ENCODE measurements at places on chromosomes 12 and 14. TPM values are rescaled to one million over a fixed set of nuclear protein-coding genes. Genes with fewer than 3 reads are reported as not detected.

- no peak for DNase-seq
Observed at GRCh38 chr14:100122481-100123223, 36.8 kb downstream of the DEGS2 start.

DNA sequence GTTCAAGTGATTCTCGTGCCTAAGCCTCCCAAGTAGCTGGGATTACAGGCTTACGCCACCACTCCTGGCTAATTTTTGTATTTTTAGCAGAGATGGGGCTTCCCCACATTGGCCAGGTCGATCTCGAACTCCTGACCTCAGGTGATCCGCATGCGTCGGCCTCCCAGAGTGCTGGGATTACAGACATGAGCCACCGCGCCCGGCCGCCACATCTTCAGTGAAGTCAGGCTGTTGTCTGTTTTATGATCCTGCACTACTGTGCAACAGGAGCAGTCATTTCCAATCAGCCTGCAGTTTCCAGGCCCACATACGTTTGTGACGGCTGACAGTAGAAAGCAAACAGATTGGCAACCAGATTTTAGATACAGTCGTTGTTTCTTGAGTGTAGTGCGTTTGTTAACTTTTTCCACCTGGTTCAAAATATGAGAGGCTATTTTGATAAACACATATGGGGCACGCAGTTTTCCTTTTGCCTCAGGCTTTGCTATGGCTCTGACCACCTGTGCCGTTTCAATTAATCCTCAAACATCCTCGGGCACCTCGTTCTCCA is 74.8 kb downstream of the LGMN start:
- DNase-seq: no peak

DNA sequence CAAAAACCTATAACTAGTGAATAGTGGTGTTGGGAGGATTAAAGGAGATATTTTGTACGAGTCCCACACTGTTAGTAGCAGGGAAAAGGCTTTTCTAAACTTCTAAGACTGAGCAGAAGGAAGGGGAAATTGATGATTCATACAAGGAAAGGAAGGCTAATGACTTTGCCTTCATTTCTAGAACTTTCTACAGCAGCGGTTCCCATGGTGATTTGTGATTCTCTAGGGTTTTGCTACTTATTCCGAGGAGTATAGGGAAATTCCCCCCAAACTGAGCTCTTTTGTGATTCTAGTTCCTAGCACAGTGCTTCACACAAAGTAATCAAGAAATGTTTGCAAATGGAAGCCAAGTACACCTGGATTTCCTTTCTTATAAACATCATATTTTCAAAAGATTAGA is 23.8 kb upstream of the PWP1 start:
- DNase-seq: no peak

GRCh38 chr14:65853407-65853955 is 441.0 kb downstream of the FUT8 start:
- DNase-seq: no peak

PTPRO gene
- polyA plus RNA-seq: 1.5 TPM

DNA sequence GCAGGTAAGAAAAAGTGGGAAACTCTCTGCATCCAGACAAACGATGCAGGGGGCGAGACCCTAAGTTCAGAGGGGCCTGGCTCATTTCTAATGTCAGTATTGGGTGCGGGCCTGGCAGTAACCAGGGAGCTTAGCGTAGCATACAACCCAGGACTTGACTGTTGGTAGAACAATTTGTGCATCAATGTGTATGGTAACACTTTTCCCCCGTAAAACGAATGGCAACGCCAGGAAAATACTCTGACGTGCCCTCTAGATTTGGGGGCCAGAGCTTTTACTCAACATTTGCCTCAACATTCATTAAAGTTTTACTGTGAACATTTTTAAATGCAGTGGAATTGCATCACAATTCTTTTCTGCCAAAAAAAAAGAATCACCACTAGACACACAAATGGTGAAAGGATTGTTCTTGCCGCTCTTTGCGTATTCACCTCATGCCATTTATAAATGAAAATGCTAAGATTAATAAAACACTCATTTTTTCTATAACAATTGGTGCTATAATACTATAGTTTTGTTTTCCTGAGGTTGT is 867 bp downstream of the RHOJ start:
- DNase-seq: no peak

TAS2R42 gene
- polyA plus RNA-seq: not detected

DNA sequence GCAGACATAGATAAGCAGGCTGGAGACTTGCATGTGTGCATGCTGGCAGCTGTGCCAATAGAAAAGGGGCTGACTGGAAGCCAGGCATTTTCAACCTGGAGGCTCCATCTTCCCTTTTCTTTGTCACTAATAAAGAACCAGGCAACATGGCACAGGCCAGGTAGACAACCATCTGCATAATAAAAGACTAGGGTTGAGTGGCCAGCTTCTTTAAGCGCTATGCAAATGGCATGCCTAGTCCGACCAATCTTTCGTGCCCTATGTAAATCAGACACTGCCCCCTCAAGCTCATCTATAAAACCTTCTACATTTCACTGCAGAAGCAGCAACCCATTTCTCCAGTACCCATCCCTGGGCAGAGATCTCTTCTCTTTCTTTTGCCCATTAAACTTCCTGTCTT is 4.6 kb upstream of the KLRC1 start:
- DNase-seq: no peak

DNA sequence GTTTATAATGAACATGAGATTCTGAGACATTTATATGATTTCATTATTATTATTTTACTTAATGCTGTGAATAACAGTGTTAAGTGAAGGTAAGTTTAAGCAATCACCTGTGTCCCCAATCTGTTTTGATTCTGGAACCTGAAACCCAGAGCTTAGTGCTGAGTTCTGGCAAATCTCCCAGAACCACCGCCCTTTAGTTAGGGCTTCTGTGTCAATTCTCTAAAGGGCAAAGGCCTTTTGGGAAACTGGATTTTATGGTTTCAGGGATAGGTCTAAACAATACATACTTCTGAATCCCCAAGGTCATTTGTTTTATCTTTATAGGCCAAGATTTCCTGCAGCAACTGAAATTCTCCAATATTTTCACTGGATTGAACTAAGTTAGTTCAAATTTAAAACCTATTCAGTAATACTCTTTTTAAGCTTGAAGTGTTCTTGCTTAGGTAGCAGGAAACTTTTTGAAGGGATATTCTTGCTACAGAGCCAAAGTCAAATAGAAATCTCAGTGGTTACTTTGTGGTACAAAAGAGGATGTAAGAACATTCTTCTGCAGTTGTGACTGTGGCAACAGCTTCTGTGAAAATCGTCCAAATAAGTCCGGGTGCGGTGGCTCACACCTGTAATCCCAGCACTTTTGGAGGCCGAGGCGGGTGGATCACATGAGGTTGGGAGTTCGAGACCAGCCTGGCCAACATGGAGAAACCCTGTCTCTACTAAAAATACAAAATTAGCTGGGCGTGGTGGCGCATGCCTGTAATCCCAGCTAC is 10.0 kb upstream of the PKP2 start:
- DNase-seq: no peak

GRCh38 chr12:13784504-13784903 is 196.9 kb downstream of the GRIN2B start:
- DNase-seq: no peak

DIO2 gene
- polyA plus RNA-seq: 0.78 TPM

- DNase-seq: no peak
Observed at GRCh38 chr14:39229601-39230110, 4.1 kb upstream of the MIA2 start.

GRCh38 chr12:6463216-6463615 is 7.3 kb downstream of the VAMP1 start:
- DNase-seq: no peak

ANKRD13A gene
- polyA plus RNA-seq: 40.6 TPM

LYZ gene
- 60.9 TPM for polyA plus RNA-seq

- DNase-seq: no peak
Observed at GRCh38 chr14:69652942-69653684, 41.7 kb downstream of the SUSD6 start.

GRCh38 chr14:69263364-69263763 is 3.4 kb downstream of the GALNT16 start:
- no peak for DNase-seq

DNA sequence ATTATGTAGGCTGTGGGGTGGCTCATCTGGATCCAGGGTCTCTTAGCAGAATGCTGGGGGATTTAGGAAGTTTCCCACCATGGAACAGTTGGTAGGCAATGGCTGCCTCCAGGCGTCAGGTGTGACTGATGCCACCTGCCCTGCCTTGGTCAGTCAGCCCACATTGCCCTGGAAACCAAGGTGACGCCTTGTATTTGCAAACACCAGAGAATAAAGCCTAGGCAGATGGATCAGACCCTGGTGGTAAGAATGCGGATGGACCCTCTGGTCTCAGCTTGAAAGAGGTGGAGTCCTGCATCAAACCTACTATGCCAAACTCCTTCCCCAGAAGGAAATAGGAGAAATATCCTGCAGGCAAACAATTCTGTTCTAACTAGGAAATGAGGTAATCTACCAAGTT is 38.2 kb downstream of the NCKAP5L start:
- no peak for DNase-seq

RAB15 gene
- polyA plus RNA-seq: 32.9 TPM

- DNase-seq: peak; percentile 42
Observed at GRCh38 chr12:62720661-62721330, 214.2 kb downstream of the PPM1H start.

DNA sequence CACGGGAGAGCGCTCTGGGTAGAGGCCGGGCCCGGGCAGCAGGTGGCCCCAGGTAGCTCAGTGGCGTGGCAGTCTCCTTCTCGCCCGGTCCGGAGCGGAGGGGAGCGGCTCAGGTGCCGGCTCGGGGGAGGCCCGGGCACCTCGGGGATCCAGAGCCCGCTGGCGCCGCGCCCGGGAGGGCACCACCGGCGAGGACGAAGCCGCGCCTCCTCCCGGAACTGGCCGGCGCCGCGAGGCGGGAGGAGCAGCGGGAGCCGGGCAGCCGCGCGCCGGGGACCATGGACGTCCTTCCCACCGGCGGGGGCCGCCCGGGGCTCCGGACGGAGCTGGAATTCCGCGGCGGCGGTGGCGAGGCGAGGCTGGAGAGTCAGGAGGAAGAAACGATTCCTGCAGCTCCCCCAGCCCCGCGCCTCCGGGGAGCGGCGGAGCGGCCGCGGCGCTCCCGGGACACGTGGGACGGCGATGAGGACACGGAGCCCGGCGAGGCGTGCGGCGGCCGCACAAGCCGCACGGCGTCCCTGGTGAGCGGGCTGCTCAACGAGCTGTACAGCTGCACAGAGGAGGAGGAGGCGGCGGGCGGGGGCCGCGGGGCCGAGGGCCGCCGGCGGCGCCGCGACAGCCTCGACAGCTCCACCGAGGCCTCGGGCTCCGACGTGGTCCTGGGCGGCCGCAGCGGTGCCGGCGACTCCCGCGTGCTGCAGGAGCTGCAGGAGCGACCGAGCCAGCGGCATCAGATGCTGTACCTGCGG is 21.5 kb upstream of the GNS start:
- peak; percentile 43 for DNase-seq

SMOC1 gene
- polyA plus RNA-seq: 1.9 TPM

Measured in right lung (tissue), 10 donors.